ENCODE measurements at places on chromosomes 13 and 19. TPM values are rescaled to one million over a fixed set of nuclear protein-coding genes. Genes with fewer than 3 reads are reported as not detected.

- DNase-seq: no peak
These were observed 152.8 kb downstream of the LHFPL6 start for GRCh38 chr13:39450176-39450575.

GRCh38 chr19:37243206-37243632 lies 25.2 kb downstream of the ZNF383 start:
- DNase-seq: no peak

GRCh38 chr13:49323344-49323743 lies 75.6 kb downstream of the CDADC1 start:
- no peak for DNase-seq

DNA sequence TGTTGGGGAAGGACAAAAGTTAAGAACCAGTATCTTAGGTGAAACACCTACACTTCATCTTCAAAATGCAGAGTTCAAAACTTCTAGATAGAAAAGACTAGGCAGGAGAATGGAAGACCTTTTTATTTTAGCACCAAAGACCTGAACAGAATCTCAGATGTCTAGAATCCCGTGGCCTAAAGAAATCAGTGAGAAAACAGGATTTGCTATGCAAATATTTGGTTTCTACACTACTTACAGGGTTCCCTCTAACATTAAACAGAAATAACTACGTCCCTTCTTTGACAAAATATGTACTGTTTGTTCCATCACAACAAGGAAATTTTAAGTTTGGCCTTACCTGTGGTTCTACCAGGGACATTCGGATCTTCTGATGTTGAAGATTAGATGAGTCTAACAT lies 21.5 kb downstream of the DIS3 start:
- no peak for DNase-seq

GRCh38 chr13:31334547-31334946 lies 134.8 kb downstream of the B3GLCT start:
- no peak for DNase-seq

GRCh38 chr13:56515441-56515840 lies 625.3 kb upstream of the PRR20A start:
- no peak for DNase-seq

DNA sequence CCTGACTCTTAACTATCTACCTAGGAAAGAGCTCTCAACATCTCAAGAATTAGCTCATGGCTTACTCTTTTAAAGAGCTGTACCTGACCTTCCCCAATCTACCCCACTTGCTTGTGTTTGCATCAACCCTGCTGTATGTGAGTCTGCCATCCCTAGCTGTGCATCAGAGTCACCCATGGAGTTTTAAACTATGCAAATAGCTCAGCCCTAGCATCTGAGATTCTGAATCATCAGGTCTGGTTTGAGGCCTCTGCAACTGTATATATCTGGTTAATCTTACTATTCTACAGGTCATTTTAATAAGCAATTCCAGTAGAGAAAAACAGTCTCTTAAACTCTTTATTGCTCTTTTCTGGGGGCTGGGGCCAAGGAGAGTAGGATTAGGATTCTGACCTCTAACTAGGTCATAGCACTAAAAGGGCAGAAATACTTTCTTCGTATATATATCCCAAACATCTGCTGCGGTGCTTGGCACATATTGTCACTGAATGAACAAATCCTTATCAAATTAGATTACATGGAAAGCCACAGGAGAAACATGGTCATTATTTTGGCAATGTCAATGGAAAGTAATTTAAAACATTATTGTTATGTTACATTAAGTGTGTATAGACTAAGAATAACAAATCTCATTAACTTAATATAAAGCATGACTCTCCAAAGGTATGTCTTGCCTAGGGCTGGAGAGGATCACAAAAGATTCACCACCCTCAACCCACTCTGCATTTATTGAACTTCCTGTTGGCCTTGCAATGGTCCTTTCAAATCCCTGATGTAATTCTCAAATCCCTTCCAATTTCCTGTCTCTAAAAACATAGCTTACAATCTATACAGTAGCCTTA lies 232.2 kb downstream of the DACH1 start:
- DNase-seq: no peak

DNA sequence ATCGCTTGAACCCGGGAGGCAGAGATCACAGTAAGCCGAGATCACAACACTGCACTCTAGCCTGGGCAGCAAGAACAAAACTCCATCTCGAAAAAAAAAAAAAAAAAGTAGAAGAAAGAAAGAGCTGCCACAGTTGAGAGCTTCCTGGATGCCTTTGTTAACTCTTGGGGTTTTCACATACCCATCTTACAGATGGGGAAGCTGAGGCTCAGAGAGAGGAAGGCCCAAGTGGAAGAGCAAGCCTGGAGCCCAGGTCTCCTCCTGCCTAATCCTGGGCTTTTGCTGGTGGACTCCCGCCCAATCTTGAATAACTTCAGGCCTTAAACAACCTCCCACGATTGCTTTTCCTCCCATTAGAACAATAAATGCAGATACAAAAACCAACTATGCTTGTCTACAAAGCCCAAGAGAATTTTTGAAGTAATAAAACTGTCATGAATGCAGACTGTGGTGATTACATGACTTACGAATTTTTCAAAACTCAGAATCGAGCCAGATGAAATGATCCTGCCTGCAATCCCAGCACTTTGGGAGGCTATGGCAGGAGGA lies 41.7 kb downstream of the LTBP4 start:
- DNase-seq: no peak

GRCh38 chr13:22027566-22027965 lies 356.7 kb downstream of the FGF9 start:
- no peak for DNase-seq

GRCh38 chr19:10835089-10835753 lies 791 bp downstream of the TMED1 start:
- no peak for DNase-seq

DNA sequence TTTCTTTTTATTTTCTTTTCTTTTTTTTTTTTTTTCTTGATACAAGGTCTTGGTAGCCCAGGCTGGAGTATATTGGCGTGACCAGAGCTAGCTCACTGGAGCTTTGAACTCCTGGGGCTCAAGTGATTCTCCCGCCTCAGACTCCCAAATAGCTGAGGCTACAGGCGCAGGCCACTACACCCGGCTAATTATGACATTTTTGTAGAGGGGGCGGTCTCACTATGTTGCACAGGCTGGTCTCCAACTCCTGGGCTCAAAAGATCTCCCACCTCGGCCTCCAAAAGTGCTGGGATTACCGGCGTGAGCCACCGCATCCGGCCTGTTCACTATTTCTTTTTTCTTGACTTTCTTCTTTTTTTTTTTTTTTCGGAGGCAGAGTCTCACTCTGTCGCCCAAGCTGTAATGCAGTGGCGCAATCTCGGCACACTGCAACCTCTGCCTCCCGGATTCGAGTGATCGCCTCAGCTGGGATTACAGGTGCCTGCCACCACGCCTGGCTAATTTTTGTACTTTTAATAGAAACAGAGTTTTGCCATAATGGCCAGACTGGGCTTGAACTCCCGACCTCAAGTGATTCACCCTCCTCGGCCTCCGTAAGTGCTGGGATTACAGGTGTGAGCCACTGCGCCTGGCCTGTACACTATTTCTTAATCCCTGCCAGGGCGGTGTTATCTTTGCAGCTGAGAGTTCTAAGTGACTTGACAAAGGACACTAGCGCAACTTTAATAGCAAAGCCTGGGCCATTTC lies 37.1 kb upstream of the LSM14A start:
- DNase-seq: no peak

DNA sequence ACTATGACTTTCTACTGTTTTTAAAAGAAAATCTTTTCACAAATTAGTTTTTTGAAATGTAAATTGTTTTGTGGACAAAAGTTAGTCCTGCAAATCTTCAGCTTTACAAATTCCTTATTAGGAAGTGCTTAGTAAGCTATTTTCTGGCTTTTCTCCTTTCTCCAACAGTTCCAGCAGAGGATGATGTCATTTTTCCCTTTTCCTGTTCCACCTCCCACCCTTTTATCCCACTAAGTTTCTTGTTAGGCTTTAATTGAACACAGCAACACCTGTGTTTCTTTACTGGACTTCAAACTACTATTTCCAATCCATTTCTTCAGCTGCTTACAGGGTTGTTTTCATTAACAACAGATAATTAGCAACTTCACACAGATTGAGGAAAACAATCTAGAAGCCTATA lies 389.2 kb downstream of the NDFIP2 start:
- no peak for DNase-seq

DNA sequence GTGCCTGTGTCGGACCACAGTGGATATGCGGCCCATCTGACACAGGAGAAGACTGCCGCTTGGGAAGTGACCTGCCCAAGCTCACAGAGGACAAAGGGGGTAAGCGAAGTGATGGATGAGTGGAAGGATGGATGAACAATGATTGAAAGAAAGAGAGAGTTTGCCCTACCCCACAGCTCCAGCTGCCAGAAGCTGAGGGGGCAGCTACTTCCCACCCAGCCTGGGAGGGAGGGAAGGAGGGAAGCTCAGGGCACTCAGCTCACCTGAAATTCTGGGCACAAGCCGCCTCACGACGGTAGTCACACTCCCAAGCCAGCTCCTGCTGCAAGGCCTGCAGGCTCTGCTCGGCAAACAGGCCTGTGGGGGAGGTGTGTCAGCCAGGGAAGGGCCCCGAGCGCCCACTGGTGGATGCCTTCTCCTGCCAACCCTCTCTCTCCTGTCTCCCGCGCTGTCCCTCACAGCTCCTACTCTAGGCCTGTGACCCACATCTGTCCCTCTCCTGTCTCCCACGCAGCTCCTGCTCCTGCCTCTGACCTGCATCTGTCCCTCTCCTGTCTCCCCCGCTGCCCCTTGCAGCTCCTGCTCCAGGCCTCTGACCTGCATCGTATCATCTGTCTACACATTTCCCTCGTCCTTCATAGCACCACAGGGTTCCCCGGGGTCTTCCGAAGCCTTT lies 12.0 kb upstream of the NUMBL start:
- DNase-seq: peak; percentile 66

DNA sequence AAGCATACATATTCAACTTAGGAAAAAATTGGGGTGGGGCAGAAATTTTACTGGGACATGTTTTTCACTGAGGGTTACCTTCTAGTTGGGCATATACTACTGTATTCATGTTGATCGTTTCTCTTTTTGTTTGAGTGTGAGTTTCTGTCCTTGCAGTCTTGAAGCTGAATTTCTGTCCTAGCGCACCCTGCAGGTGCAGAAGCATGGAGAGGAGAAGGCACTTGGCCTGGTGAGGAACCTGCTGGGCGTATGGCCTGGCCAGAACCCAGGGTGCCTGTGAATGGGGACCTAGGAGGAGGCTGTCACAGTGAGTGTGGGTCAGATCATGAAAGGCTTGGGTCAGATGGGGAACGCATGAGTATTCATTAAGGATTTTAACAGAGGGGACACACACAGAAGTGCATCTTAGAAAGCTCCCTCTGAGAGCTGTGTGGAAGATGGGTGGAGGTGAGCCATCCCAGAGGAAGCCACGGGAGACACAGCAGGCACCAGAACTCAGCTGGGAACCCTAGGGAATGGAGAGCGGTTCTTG lies 36.8 kb downstream of the SERP2 start:
- no peak for DNase-seq

DNA sequence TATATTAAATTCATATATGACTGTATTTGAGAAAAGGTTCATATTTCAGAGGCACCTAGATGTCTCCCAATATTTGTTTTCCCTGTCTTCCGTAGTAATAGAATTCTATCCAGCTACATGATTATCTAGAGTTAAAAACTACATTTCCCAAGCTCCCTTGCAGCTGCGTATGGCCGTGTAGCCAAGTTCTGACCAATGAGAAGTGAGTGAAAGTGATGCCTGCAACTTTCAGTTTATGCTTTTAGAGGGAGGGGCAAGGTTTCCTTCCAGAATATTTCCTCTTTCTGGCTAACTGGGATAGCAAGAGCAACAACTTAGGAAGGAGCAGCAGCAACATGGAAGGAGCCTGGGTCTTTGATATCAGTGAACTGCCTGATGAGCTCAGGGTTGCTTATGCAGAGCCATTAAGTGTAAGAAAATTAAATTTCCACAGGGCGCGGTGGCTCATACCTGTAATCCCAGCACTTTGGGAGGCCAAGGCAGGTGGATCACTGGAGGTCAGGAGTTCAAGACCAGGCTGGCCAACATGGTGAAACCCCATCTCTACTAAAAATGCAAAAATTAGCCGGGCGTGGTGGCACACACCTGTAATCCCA lies 23.2 kb upstream of the CYP2A13 start:
- DNase-seq: no peak

DNA sequence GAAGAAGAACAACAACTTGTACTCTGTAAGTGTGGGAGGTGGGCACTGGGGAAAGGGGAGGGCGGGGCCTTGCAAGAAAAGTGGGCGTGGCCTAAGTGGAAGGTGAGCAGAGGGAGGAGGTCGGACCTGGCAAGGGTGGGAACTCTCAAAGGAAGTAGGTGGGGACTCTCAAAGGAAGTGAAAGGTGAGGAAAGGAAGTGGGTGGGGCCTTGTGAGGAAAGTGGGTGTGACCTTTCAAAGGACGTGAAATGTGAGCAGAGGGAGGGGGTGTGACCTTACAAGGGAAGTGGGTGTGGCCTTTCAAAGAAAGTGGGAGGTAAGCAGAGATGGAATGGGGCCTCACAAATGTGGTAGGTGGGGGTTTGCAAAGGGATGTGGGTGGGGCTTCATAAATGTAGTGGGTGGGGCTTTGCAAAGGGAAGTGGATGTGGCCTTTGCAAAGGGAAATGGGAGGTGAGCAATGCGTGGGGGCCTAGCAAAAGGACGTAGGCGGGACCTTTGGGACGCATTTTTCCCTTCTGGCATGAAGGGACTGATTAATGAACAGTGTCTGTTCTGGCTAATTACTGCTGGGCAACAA lies 25.9 kb downstream of the ACSBG2 start:
- peak; percentile 7 for DNase-seq

DNA sequence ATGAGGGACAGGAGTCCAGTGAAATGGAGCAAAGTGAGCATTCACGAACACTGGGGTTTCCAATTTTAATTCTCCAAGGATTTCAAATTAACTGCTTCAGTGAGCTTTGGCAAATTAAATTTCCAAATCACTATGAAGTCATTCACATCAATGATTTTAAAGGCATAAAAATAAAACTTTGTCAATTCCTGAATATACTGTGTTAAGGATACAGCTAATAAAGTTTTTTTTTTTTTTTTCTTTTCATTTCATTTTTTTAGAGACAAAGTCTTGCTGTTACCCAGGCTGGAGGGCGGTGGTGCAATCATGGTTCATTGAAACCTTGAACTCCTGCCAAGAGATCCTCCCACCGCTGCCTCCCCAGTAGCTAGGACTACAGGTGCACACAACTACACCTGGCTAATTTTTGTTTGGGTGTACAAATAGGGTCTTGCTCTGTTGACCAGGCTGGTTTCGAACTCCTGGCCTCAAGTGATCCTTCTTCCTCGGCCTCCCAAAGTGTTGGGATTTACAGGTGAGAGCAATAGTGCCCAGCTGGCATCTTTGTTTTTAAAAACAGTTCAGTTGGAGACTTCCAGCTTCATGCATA lies 21.9 kb downstream of the RBM26 start:
- DNase-seq: no peak

ONECUT3 gene
- 0.09 TPM for polyA plus RNA-seq

PSG5 gene
- 0.23 TPM for polyA plus RNA-seq

BICRA gene
- polyA plus RNA-seq: 3.4 TPM

CDX2 gene
- 60.6 TPM for polyA plus RNA-seq

GPR42 gene
- polyA plus RNA-seq: not detected

MARCHF2 gene
- 32.9 TPM for polyA plus RNA-seq

NLRP7 gene
- polyA plus RNA-seq: not detected

HNRNPA1L2 gene
- polyA plus RNA-seq: 7.0 TPM
